ENCODE measurements at places on chromosomes 12 and 14.

- DNase-seq = peak; percentile 38
Observed at GRCh38 chr14:35332517-35333263, 40.5 kb downstream of the PSMA6 start.

DNA sequence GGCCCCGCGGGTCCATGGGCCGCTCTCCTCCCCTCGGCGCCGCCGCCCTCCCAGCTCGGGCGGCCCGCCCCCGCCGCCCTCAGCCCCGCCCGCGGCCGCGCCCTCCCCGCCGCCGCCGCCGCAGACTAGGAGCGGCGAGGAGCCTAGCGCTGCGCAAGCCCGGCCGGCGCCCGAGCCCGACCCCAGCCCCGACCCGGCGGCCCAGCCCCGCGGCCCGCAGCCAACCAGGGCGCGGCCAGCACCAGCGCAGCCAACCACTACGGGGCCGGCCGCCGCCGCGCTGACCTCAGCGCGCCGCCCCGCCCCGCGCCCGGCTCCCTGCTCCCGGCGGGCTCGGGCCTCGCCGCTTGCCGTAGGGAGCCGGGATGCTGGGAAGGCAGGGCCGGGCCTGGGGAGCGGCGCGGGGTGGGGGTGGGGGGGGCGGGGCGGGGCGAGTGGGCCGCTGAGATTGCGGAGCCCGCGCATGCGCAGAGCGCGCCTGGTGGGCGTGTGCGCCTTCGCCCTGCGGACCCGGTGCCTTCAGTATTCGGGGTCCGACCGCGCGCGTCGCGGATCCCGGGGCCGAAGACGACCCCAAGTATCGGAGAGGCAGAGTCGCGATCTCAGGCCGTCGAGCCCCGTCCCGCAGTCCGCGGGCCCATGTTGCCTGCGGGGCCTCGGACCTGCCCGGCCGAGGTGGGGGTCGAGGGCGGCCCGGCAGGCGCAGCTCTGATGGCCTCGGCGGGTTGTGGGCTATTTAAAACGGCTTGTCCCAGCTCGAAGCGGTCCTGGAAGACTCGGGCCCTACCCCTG, at the start of gene CDC42BPB:
Gene CDC42BPB, minus strand, starts transcription at position 178 of the 792 bp plus-strand sequence. CDS start 376 bp downstream, outside the sequence.
- peak; percentile 94 for DNase-seq

- no peak for DNase-seq
Observed at GRCh38 chr12:109621211-109621694, 47.7 kb downstream of the MVK start.

DNA sequence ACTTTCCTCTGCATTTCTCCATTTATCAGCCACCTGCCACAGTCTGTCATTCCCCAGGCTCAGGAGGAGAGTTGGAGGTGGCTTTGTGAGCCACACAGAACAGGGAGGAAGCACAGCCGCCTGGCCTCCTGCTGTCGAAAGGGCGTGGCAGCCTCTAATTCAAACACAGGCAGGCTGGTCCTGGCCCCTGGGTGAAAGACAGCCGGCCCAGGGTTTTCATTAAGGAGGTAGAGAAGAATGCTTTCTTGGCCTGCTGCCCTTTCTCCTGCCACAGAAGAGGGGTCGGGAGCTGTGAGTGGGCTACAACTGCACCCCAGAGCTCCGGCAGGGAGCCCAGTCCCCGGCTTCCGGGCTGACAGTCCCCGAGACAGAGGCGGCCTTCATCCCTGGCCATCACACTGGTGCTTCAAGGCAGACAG, 108.6 kb upstream of the FZD10 start:
- no peak for DNase-seq

DNA sequence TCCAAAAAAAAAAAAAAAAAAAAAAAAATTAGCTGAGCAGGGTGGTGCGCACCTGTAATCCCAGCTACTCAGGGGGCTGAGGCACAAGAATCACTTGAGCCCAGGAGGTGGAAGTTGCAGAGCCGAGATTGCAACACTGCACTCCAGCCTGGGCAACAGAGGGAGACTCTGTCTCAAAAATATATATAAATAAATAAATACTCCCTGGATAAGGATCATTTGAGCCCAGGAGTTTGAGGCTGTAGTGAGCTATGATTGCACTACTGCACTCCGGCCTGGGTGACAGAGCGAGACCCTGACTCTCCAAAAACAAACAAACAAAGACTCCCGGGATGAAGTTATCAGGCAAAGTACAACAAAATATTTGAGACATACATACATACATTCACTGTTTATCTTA, 3.3 kb upstream of the NAA25 start:
- no peak for DNase-seq

GRCh38 chr12:31390991-31391390, 65.0 kb upstream of the SINHCAF start:
- no peak for DNase-seq

- no peak for DNase-seq
Observed at GRCh38 chr14:82935691-82936090, 1402.0 kb upstream of the SEL1L start.

DNA sequence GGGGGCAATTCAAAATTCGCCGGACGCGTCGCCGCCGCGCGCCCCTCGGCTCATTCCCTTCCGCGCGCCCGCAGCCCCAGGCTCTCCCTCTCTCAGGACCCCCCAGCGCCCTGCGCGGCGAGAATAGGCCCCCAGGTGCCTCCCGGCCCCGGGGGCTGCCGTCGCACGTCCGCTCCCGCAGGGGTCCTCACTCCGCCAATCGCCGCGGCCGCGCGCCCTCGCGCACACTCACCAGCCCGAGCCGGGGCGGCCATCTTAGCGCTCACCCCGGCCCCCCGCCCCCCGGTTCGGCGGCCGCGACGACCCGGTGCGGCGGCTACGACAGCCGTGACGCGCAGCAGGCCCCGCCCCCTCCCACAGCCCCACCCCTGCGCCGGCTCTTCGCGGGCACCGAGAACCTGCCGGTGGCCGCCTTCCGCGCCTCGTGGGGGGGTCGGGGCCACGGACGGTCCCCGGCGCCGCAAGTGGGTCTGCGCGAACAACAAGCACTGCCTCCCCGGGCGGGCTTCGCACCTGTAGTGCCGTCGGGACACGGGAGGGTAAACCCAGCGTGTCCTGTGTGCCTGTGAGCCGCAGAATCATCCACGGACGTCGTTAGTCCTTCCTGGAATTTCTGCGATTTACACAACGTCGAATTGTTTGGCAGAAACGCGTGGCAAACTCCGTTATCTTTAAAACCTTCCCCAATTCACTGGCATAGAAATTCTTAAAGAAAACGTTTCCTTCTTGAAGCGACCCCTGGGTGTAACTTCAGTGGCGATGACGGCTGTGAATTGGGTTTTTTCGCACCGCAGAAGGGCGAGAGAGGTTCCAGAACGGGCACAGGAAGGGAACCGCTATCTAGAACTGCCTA, 2.5 kb downstream of the USP44 start:
- DNase-seq = no peak

DNA sequence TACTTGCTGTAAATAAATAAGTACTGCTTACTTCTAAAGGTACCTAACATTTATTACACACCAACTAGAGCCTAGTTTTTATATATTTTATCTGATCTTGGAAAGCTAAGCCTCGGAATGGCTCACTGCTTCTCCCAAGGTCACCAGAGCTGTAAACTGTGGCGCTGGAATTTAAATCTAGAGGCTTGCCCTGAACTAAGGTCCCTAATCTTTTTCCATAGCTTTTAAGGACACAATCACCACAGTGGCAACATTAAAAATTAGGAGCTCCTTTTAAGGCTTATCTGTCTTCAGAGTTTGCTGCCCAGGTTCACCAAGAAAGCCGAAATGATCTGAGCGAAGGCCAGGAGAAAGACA, 670 bp downstream of the CCNB1IP1 start:
- DNase-seq = no peak

- no peak for DNase-seq
Observed at GRCh38 chr12:117273091-117273490, 82.8 kb upstream of the FBXO21 start.

DNA sequence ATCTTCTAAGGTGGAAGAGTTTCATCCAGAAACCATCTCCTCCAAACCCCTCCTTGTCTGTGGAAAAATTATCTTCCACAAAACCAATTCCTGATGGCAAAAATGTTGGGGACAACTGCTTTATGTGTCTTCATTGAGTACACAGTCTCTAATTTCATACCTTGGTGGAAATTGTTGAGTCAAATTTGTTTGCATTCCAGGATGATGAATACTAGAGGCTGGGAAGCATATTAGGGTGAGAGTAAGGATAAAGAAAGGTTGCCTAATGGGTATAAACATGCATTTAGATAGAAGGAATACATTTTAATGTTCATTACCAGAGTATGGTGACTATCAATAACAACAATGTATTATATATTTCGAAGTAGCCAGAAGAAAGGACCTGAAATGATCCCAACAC, 98.2 kb downstream of the C12orf42 start:
- no peak for DNase-seq

- DNase-seq = no peak
Observed at GRCh38 chr12:131704509-131704908, 6.4 kb upstream of the SFSWAP start.

DNA sequence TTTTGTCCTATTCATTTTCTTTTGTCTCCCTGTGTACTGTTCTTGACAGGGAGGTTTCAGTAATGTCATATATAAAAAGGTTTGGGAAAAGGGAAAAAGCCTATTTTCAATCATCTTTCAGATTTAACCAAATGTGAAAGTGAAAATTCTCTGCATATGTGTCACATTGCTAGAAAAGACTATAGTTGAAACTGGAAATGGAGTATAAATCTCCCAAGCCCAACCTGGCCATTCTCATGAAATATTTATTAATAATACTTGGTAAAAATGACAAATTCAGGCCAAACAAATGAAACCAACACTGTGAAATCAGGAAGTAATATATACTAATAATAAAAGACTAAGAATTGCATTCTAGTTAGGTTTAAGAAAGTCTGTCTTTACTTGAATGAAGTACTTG, 1129.2 kb downstream of the SLC16A7 start:
- DNase-seq = no peak

DNA sequence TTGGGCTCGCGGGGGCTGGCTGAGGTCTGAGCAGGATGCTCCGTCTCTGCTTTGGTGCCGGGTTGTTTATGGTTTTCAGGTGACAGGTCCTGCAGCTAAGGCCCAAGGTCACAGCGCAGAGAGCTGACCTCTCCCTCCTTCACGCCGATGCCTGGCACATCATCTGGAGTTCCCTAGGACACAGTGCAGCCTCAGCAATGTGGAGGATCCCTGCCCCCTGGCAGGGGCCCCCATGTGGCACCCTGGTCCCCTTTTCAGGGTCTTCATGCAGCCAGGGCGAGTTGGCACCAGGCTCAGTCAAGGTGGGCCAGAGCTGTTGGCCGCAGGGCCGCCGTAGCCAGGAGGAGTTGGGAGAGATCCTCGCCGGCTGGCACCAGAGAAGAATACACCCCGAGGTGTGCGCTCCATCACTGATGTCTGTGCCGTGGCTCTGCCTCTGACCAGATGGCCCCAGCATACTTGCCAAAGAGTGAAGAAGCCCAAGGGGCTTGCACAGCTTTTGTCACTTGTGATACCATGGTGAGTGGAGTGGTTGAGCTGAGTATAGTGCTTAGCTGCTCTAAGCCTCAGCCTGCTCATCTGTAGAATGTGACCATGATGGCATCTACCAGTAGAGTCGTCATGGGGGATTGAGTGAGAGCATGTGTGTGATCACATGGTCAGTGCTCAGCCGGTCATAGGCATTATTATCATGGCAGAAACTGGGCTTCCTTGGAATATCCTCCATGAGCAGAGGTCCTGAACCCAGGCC, 11.0 kb downstream of the TPCN1 start:
- no peak for DNase-seq

DNA sequence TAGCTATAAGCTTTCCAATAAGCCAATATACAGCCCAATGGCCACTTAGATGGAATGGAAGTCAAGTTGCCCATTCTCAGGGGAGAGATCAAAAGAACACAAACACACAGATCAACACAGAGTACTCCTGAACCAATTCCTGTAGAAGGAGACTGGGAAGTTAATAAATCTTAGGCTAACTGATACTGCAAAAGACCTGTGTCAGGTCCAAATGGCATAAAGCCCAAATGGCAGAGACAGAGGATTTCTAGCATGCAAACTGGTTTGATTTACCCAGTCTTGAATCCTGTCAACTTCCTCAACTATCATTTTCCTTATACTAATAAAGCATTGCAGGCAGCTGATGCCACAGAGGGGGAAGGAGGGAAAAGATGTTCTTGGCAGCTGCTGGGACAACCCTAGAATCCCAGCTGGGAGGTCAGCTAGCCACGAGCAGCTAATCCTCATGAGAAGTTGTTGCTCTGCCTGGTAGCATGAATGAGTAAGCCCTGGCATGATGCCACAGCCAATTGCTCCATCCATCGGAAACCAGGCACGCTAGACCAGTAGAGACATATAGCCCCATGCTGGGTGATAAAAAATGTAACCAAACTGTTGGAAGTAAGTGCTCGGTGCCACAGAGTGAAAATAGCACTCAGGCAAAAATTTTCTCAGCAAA, 26.2 kb downstream of the ANG start:
- DNase-seq = peak; percentile 63

- no peak for DNase-seq
Observed at GRCh38 chr12:101671833-101672232, 25.6 kb upstream of the CHPT1 start.

DNA sequence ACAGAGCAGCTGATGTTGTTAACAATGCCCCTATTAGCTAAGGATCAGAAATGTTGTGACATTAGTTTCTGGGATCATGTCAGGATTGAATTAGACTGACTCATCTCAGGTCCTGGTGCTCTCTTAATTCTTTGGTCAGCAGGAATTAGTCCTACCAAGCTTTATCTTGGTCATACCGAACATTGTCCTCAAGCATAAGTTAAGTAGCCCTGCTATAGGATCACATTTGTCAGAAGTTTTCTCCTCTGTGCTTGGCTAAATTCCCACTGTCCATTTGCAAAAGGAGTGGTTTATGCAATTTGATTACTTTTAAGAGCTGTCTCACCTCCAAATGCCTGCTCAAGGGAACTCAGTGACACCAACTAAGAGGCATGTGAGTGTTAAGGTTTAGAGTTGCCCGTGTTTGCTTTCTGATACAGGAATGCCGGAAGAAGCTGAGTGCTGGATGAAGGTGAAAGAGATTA, 48.4 kb upstream of the IFNG-AS1 start:
- peak; percentile 5 for DNase-seq

GRCh38 chr12:32270818-32271710, 128.3 kb upstream of the FGD4 start:
- no peak for DNase-seq

DNA sequence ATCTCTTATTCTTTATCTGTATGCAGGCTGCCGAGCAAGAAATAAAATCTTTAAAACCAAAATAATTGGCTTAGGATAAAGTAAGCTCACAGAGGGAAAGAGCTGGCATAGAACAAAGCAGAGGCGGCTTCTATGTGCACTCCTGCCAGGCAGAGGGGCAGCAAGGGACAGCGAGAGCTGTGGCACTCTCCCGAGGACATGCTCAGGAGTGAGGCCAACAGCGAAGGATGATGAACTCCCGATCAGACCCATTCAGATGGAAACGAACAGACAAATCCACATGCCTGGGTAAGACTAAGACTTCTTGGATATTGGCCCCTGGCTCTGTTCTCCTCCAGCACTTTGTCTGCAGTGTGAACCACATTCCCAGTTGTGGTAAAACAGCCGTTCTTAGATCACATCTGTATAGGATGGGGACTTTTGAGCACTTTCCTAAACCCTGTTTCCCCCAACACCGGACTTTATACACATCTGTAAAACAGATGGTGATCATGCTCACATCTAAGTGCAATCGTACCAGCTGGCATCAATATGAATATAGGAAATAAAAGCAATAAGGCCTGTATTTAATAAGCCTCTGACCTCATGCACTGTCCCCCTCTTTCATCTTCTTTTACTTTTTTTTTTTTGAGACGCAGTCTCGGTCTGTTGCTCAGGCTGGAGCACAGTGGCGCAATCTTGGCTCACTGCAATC, 134.1 kb downstream of the PPM1H start:
- DNase-seq = no peak

All from H54 (cell line).